ENCODE measurements at places on chromosomes 2 and 18.

DNA sequence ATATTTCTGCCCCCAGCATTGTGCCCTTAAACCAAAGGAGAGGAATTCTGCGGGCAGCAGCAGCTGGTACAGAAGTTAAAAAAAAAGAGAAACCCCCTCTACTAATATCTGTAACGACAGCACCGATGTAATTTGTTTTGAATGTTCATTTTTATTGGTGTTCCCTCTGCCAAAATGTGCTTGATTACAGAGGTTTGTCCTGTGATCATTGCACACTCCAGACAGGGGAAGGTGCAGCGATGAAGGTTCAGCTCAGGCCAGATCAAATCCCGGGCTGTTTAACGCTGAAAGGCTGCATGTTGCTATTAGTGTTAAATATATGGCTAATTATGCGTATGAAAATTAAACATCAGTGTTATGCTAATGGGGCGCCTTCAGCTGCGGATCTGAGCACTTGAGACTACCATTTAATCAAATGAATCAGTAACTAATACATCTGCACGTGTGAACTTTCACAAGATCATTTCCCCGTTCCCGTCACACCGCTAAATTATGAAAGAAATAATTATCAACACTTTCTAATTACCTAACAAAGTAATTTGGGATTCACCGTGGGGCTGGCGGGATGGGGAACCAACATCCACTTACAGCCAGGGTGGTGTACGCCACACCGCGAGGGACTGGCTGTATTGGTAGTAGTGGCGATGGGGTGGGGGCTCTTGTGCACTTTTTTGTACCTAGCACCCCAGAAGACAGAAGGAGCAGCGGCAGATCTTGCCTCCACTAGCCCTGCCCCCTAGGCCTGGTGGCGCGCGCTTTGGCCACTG lies 1.5 kb upstream of the DLX1 start:
- no peak for DNase-seq

- DNase-seq: no peak
Observed at GRCh38 chr2:240906141-240906910, at the start of gene CROCC2. Gene CROCC2 (plus strand): TSS chr2:240906336. CDS start chr2:240906514, 178 bp downstream.

DNA sequence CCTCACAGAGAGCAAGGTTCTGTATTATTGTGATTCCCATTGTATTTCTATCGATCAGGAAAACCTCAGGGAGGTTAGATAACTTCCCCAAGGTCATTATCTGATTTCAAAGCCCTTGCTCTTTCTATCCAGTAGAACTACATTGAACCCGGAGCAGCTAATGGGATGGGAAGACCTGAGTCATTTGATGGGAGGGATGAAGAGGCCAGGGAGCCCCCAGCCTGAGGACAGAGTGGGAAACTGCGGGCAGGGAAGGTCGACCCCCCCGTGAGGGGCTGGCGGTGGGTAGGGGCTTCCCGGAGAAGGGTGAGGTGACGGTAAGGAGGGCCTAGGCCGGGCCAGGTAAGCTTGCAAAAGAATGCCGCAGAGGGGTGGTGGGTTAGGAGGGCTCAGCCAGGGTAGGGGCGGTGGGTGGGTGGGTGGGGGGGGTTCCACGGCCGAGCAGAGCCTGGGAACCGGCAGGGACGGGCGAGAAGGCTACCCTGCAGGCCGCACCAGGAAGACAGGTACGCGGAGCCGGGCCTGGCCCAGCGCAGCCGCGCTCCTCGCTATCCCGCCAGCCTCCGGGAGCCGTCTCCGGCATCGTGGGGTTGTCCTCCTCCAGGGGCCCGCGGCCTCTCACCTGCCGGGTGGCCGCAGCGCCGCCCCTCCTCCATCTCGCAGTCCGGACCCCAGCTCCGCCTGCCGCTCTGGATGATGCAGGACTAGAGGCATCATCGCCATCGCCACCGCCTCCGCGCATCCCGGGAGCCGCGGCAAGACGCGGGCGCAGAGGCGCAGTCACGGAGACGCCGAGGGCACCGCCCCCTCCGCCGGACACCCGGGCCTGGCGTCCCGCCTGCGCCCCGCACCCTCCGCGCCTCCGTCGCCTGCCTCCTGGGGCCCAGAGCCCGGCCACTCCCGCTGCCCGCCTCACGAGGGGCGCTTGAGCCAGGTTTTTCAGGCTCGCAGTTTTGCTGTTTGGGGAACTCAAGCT lies at the start of gene GPR75:
TSS of gene GPR75 (minus strand) at position 762 of the 976 bp plus-strand sequence. CDS start 5,211 bp downstream, outside the sequence.
- DNase-seq: no peak

- no peak for DNase-seq
Observed at GRCh38 chr2:116737951-116738350, 1076.5 kb upstream of the DDX18 start.

DNA sequence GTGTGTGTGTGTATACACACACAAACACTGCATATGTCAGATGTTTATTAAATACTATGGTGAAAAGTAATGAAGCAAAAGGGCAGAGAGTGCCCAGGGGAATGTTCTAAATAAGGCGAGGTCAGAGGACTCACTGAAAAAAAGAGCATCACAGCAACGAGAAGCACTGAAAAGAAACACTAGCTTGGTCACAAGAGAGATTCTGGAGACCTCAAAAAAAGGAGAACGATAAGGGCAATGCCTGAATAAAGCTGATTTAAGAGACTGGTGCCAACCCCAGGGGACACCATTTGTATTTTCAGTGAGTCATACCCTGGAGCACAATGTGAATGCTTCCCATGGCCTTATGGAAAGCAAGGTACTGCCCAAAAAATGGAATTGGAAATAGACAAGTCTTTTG lies 14.5 kb downstream of the SLC40A1 start:
- DNase-seq: no peak

DNA sequence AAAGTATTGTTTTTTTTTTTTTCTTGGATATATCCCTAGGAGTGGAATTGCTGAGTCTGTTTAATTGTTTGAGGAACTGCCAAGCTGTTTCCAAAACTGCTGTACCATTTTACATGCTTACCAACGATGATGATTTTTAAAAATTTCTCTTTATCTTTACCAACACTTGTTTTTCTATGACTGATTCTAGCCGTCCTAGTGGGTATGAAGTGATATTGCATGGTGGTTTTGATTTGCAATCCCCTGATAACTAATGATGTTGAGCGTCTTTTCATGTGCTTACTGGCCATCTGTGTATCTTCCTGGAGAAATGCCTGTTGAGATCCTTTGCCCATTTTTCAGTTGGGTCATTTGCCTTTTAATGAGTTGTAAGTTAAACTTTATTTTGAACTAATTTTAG lies 8.8 kb upstream of the AOX1 start:
- DNase-seq: no peak

DNA sequence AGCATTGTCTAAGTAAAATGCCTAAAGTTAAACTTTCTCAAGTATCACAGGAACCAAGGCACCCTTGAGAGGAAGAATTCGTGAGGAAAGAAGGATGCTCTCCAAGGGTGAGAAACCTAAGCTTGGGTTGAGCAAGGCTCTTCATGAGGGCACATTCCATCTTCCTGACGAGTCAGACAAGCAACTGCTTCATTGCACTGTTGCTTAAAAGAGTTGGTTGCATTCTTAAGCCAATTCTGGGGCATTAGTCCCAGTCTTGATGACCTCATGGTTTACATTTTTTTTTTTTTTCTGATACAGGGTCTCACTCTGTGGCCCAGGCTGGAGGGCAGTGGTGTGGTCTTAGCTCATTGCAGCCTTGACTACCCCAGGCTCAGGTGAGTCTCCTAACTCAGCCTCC lies 237.5 kb downstream of the ACTR3 start:
- DNase-seq: no peak

- no peak for DNase-seq
Observed at GRCh38 chr2:96318723-96319122, 6.4 kb upstream of the ITPRIPL1 start.

DNA sequence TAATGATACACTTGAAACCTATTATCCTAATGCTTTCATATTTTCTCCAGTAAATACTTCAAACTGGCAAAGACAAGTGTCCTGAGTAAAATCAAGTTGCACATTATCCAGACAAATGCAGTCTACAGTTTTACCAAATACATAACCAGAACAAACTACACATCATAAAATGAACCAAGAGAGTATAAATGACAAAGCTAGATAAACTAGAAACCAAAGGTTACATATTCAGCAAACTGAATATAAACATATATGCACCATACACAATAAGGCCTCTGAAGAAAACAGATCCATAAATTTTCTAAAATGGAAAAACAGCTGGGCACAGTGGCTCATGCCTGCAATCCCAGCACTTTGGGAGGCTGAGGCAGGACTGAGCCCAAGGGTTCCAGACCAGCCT lies 47.0 kb downstream of the HYCC2 start:
- DNase-seq: no peak

DNA sequence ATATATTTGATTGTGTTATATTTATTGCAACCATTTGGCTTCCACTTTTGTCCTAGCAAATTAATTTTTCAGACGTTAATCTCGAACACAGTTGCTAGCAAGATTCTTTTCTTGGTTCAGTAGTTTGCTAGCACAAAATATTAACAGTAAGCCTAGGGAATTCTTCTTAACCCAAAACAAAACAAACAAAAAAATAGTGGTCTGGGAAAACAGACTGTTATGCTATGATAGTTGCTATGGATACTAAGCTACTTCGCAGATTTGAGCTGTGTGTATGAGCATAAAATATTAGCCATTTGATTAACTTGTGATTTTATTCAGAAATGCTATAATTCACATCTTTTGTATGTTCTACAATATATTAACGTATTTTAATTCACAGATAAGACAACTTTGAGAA lies 541.5 kb upstream of the NETO1 start:
- DNase-seq: no peak

GRCh38 chr2:107094450-107094986 lies 208.6 kb upstream of the ST6GAL2 start:
- no peak for DNase-seq

DNA sequence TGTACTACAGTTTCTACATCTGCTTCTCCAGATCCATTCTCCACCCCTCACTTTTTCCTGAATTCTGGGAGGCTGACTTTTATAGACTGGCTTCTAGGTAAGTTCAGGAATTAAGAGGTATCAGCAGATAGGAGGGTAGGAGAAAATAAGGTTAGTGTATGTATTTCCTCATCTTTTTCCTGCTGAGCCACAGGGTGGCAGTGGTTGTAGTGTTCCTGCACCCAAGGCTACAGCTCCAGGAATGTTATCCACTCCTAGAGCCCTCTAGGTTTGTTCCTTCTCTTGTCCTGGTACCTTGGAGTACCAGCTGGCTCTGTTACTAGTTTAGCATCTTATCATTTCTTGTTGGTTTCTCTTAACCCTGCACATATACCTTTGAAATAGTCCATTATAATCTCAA lies 40.7 kb upstream of the C2orf66 start:
- no peak for DNase-seq

- no peak for DNase-seq
Observed at GRCh38 chr2:171406044-171406443, 27.7 kb downstream of the METTL8 start.

GRCh38 chr2:163591461-163591860 lies 144.3 kb downstream of the FIGN start:
- DNase-seq: no peak

GRCh38 chr2:234640657-234641056 lies 143.8 kb upstream of the ARL4C start:
- no peak for DNase-seq

- DNase-seq: no peak
Observed at GRCh38 chr2:74886811-74887210, 52.9 kb downstream of the HK2 start.

GRCh38 chr18:46518438-46518837 lies 138.6 kb downstream of the LOXHD1 start:
- DNase-seq: no peak

- DNase-seq: no peak
Observed at GRCh38 chr2:58727981-58728656, 487.0 kb upstream of the FANCL start.

DNA sequence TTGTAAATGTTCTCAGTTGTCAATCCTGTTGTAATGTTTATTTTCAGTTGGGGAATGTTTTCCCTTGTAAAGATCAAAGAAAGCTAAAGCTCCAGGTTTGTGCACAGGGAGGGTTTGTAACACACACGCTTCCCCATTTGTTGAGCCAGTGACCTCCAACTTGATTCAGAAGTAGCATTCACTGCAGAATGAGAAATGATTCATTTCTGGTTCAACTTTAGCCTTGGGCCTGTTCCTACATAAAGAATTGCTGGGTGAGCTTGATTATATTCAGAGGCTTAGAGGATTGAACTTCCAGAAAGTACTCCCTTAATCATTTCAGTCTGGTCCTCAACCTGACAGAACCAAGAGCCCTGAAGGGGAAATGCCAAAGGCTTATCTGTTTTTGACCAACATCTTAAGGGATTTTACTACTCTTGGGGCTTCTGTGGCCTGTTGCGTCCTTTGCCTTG lies 70.6 kb upstream of the CAVIN2 start:
- no peak for DNase-seq

GRCh38 chr2:120239488-120240287 lies 13.0 kb upstream of the RALB start:
- DNase-seq: no peak

DNA sequence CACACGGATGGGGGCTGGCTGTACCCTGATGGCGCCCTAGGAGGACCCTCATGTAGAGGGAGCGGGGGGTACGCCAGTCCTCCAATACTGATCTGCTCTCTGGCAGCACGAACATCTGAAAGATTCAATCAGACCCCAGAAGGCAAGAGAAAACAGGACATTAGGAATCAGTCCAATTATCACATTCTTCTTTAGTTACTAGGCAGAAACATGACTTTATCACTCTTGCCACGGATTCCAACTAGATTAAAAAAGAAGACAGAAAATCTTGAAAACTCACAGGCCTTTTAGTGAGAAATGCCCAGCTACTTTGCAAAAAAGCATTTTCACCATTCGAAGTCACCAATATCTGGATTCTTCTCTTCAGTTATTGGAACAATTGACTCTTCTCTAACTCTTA lies 68.4 kb downstream of the ID2 start:
- DNase-seq: no peak

DNA sequence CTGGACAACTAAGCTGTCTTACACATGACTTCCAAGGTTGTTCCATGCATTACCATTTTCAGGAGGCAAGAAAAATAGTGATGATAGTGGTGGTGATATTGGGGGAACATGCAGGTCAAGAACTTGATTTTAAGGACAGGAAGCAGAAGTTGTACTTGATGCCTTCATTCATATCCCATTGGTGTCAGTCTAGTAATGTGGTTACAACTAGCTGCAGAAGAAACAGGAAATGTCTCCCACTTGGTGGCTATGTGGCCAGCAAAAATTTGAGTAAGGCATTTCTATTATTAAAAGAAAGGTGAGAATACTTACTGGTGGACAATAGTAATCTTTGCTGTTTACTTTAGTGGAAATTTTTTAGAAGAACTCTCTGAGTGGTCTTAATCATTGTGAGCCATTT lies 103.4 kb downstream of the ALMS1 start:
- no peak for DNase-seq

DNA sequence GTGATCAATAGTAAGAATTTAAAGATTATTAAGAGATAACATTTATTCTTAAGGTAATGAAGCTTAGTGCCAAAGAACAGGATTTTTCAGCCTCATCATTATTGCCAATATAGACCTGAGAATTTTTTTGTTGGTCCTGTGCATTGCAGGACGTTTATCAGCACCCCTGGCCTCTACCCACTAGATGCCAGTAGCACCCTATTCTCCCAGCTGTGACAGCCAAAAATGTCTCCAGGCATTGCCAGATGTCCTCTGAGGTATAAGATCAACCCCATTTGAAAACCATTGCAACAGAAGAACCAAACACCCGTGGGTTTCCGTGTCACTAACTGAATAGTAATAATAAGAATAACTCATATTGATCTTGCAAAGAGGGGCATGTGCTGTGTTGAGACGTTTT lies 700.0 kb upstream of the SOX11 start:
- DNase-seq: no peak
